Natural killer cell (primary cell): ENCODE measurements at places on chromosomes 6 and 20.

DNA sequence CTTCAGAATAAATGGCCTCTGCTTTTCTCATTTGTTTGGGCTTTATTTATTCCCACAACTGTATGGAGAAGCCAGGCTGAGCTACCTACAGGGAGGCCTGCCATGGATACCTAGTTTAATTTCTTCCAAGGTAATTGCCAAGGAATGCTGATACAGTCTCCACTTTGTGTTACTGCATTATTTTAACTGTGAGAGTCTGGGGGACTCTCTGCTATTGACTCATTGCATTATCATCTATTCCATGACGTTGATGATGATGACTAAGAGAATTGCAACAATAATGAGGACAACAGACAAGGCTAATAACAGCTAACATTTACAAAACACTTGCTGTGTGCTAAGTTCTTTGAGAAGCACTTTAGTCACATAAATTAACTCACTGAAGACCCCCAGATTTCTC is 88.3 kb upstream of the COL21A1 start:
- DNase-seq, result no peak
- H3K36me3 ChIP-seq, result no peaks in the 10 kb centered on the region
- no peaks in the 10 kb centered on the region for H3K4me1 ChIP-seq
- H3K27me3 ChIP-seq, result no peaks in the 10 kb centered on the region
- no peak overlapping the region for H3K4me3 ChIP-seq
- no peak overlapping the region for H3K27ac ChIP-seq

DNA sequence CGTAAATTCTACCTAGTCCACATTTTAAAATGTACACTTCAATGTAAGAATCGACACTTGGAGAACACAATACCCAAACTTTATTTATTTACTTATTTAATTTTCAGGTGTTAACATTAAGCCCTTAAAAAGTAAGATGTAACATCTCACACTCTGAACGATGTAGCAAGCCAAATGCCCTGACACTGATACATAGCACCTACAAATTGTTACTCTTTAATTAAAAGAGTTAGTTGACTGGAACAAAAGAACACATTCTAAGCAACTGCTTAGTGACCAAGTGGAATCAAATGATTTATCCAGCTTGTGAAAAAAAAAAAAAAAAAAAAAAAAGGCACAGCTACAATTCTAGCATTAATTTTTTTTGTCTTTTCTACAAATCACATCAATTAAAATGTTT is 292.1 kb upstream of the THEMIS start:
- H3K36me3 ChIP-seq, result no peaks in the 10 kb centered on the region
- no peak overlapping the region for H3K4me3 ChIP-seq
- no peaks in the 10 kb centered on the region for H3K4me1 ChIP-seq
- no peak overlapping the region for H3K27ac ChIP-seq
- no peak for DNase-seq

GRCh38 chr20:2688041-2688591 is 4.5 kb upstream of the EBF4 start:
- no peak overlapping the region for H3K4me3 ChIP-seq
- H3K4me1 ChIP-seq, result peaks cover 28% of the 10 kb centered on the region
- peak; percentile 92 for DNase-seq
- peak overlapping the region; percentile 31 for H3K27ac ChIP-seq
- H3K36me3 ChIP-seq, result no peaks in the 10 kb centered on the region

DNA sequence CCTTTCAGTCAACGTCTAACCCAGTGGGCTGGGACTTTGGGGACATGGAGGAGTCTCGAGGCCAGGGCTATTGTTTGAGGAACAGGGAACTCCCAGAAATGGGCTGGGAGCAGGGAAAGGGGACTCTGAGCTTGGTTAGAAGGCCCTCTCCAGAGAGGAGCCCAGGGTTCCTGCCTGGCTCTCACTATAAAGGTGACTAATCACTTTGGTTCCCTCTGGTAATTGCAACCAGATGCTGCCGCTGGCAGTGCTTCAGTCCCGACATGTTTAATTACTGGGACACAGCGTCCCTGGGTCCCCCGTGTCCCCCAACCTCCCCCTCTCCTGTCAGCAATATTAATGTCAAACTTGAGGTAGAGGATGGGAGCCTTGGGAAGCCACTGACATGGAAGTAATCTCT is 5.0 kb upstream of the GDF5 start:
- H3K4me1 ChIP-seq, result peaks cover 9% of the 10 kb centered on the region
- H3K27ac ChIP-seq, result no peak overlapping the region
- H3K4me3 ChIP-seq, result no peak overlapping the region
- no peaks in the 10 kb centered on the region for H3K36me3 ChIP-seq
- H3K27me3 ChIP-seq, result no peaks in the 10 kb centered on the region

GRCh38 chr6:165891320-165891719 is 228.3 kb upstream of the PDE10A start:
- no peaks in the 10 kb centered on the region for H3K4me1 ChIP-seq
- no peaks in the 10 kb centered on the region for H3K36me3 ChIP-seq
- no peak overlapping the region for H3K27ac ChIP-seq
